Activated T-helper 1 cell treated with anti-CD3 and anti-CD28 coated beads, Interleukin-12 subunit alpha, Interleukin-12 subunit beta, Interleukin-2, Interleukin-4 antibody, amounts not matched to agents 30 ng/mL and 10 ng/mL and 1 ng/mL, durations not matched to agents 14 hours and 24 hours and 36 hours (primary cell): ENCODE measurements at places on chromosomes 12 and 14. TPM values are rescaled to one million over a fixed set of nuclear protein-coding genes. Genes with fewer than 3 reads are reported as not detected.

DNA sequence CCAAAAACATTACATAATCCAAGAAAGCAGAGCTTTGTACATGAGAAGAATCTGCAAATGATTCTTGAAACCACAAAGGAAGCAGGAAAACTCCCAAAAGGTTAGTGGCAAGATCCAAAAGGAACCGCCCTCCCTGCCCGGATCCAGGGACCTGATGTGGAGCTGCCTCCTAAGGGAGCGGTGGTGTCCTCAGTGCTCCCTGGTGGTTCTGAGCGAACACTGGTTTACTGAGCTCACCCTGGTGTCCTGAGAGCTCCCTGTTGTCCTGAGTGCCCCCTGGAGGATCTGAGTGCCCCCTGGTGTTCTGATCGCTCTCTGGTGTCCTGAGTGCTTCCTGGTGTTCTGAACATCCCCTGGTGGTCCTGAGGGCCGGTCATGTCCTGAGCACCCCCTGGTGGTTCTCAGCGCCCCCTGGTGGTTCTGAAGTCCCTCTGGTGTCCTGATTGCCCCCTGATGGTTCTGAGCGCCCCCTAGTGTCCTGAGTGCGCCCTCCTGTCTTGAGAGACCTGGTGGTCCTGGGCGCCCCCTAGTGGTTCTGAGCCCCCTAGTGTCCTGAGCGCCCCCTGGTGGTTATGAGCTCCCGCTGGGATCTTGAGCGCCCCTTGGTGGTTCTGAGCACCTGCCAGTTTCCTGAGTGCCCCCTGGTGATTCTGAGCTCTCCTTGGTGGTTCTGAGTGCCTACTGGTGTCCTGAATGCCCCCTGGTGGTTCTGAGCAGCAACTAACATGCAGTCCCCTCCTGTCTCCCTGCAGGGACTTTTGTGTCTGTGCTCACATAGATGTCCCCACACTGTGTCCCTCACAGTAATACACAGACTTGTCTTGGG, 891.1 kb downstream of the TMEM121 start:
- H3K4me3 ChIP-seq, result no peak overlapping the region
- H3K27me3 ChIP-seq, result peaks cover 9% of the 10 kb centered on the region
- peaks cover 15% of the 10 kb centered on the region for H3K4me1 ChIP-seq
- no peak overlapping the region for H3K27ac ChIP-seq

GRCh38 chr14:94977016-94977415, 180.3 kb downstream of the DICER1 start:
- H3K36me3 ChIP-seq, result no peaks in the 10 kb centered on the region
- no peaks in the 10 kb centered on the region for H3K4me1 ChIP-seq
- DNase-seq, result no peak

DNA sequence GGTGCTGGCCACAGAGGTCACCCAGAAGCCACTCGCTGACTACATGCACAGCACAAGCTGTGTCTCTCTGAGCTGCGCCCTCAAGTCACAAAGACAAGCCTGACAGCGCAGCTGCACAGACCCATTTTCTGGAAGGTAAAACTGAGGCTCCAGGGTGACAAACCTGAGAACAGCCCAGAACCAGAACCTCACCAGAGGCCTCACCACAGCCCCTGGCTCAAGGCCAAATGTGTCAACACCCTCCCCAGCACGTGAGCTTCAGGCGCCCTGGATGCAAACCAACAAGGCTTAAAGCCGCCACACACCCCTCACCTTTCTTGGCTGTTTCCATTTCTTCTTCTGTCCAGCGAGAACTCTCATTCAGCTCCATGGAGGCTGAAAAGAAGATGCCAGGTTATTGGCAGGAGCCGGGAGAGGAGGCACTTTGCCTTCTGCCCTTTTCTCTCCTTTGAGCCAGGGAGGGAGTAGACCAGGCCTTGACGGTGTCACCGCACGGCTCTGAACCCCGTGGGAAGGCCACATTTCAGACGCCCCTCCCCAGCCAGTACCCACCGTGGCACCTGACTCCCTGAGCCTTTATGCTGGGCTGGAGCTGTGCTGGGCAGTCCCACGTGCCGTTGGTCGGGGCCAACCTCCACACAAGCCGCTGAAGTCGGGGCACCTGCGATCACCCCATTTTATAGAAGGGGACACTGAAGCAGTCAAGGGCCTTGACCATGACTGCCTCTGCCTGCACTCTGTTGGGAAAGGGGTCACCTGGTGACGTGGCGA, 103.1 kb downstream of the RFLNA start:
- peaks cover 8% of the 10 kb centered on the region for H3K36me3 ChIP-seq
- H3K27ac ChIP-seq, result no peak overlapping the region
- H3K4me3 ChIP-seq, result no peak overlapping the region
- no peak for DNase-seq

- H3K27me3 ChIP-seq, result no peaks in the 10 kb centered on the region
- no peak for DNase-seq
- no peaks in the 10 kb centered on the region for H3K36me3 ChIP-seq
- H3K27ac ChIP-seq, result no peak overlapping the region
- no peaks in the 10 kb centered on the region for H3K4me1 ChIP-seq
These were observed 670.9 kb downstream of the DIO2 start for GRCh38 chr14:79540394-79540793.

GRCh38 chr12:5171701-5172100, 128.0 kb downstream of the KCNA5 start:
- H3K27me3 ChIP-seq, result peaks cover 8% of the 10 kb centered on the region
- no peak overlapping the region for H3K27ac ChIP-seq
- H3K4me1 ChIP-seq, result no peaks in the 10 kb centered on the region
- no peak overlapping the region for H3K4me3 ChIP-seq

DNA sequence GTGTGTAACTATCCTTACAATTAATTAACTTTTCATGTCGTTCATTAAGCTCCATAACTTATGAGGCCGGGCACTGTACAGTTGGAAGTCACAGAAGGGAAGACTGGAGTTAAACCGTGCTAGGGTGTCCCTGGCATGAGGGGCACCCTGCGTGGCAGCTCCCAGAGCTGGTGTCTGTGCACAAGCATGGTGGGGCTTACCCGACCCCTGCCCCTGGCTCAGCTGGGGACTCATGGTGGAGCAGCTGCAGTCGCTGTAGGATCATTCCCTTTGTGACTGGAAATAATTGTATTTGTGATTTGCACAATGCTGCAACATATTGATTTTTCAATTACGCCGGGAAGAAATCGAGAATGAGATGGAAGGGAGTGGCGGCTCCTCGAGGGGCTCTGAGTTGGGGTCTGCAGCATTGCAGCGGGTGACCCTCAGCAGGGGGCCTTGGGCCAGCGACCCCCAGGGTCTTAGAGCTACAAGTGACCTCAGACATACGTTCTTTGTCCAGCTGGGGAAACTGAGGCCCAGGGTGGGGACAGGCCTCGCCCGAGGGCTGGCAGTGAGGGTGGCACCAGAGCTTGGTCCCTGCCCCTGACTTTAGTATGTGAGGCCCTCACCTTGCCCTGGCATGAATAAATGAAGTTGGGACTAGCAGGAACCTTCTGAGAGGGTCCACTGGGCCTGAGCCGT, 125.4 kb downstream of the KIF26A start:
- no peak overlapping the region for H3K27ac ChIP-seq
- no peaks in the 10 kb centered on the region for H3K27me3 ChIP-seq
- DNase-seq, result no peak
- H3K4me1 ChIP-seq, result no peaks in the 10 kb centered on the region
- H3K36me3 ChIP-seq, result no peaks in the 10 kb centered on the region

DNA sequence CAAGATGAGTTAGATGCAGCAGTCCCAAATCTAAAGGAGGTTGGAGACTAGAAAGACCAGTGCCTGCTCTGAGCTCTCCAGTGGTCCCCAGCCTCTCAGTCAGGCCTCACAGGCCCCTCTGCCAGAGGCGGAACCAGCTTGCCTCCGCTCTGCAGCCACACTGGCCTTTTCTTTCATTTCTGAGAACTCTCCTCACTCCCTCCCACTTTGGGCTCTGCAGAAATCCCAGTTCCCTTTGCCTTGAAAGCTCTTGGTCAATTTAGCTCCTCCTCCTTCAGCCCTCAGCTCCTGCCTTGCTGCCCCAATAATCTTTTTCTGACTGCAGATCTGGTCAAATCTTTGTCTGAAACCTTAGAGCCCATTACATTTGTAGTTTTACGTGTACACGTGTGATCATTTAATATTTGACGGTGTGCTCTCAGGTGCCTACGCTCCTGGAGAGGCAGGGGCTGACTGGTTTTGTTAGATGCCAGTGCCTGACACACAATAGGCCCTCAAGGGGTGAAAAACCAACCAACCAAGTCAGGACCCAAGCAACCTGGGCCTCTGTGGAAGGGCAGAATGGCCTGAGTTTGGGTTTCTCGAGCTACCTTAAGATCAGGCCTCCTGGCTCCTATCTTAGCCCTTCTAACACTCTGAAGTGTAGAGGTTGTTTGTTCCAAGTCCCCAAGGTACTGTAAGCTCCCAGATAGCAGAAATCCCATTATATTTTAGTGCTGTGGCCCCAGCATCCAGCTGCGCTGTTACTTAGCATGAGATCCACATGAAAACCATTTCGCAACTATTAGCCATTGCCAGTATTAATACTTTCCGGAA, 1.1 kb upstream of the NUDT4 start:
- peaks cover 2% of the 10 kb centered on the region for H3K27me3 ChIP-seq
- peak overlapping the region; percentile 40 for H3K4me3 ChIP-seq
- DNase-seq, result no peak
- no peak overlapping the region for H3K27ac ChIP-seq

The GLTP gene
- total RNA-seq, result 27.7 and 29.1 TPM in 2 replicates

The PLEKHD1 gene
- 0.07 TPM in 1 of 2 replicates, not detected in the other for total RNA-seq

DNA sequence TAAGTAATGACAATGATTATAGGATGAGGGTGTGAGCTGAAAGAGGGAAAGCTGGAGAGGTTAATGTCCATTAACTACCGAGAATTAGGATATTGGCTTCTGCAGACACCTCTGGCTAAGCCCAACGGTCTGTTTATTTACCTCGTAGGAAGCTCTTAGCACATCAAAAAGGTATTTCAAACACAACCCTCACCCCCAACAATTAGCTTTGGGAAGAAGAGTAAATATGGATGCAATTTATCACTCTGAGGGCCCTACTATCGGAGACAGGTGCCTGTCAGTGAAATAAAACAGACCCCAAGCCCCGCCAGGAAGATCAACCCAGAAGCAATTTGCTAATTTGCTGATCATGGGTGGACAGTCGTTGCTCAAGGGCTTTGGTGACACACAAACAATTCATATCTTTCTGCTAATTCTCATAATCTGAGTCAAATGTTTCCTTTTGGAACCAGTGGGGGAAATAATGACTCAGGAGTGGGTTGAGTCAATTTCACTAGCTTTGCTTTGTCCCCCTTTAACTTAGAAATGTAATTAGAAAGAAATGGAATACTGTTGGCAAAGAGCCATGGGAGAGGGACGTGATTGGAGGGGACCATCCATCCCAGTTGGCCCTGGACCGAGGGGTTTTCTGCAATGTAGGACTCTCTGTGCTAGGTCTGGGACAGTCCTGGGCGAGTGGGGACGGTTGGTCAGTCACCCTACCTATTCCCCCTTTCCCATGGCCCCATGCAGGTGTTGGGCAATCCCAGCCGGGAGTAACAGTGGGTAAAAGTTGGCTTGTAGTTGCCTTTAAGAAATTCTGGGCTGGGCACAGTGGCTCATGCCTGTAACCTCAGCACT, 99.1 kb upstream of the MED13L start:
- H3K4me1 ChIP-seq, result peaks cover 7% of the 10 kb centered on the region
- H3K27me3 ChIP-seq, result peaks cover 5% of the 10 kb centered on the region
- H3K36me3 ChIP-seq, result no peaks in the 10 kb centered on the region
- H3K27ac ChIP-seq, result no peak overlapping the region

The OTUB2 gene
- total RNA-seq, result 1.5 TPM in 2 replicates

GRCh38 chr14:90301668-90302090, 30.1 kb downstream of the NRDE2 start:
- H3K4me3 ChIP-seq, result no peak overlapping the region
- H3K27me3 ChIP-seq, result no peaks in the 10 kb centered on the region
- H3K36me3 ChIP-seq, result peaks cover 34% of the 10 kb centered on the region
- no peak overlapping the region for H3K27ac ChIP-seq
- DNase-seq, result no peak

DNA sequence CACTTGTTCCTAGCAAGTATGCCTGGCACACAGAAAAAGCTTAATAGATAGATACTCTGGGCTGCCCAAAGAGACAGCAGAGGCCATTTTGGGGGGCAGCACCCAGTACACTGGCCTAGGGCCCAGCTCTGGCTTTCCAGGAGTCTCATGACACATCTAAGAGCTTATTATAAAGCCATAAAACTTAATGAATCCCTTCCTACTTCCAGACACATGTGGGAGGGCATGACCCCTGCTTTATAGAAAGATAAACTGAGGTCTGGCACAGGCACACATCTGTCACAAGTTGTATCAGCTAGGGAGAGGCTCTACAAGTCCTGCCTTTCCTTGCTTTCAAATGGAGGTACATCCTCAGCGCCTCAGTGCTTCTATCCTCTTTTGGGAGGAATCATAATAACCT, 27.1 kb downstream of the FMNL3 start:
- no peak overlapping the region for H3K4me3 ChIP-seq
- peaks cover 2% of the 10 kb centered on the region for H3K27me3 ChIP-seq
- peaks cover 2% of the 10 kb centered on the region for H3K36me3 ChIP-seq
- H3K27ac ChIP-seq, result no peak overlapping the region
- H3K4me1 ChIP-seq, result peaks cover 43% of the 10 kb centered on the region

DNA sequence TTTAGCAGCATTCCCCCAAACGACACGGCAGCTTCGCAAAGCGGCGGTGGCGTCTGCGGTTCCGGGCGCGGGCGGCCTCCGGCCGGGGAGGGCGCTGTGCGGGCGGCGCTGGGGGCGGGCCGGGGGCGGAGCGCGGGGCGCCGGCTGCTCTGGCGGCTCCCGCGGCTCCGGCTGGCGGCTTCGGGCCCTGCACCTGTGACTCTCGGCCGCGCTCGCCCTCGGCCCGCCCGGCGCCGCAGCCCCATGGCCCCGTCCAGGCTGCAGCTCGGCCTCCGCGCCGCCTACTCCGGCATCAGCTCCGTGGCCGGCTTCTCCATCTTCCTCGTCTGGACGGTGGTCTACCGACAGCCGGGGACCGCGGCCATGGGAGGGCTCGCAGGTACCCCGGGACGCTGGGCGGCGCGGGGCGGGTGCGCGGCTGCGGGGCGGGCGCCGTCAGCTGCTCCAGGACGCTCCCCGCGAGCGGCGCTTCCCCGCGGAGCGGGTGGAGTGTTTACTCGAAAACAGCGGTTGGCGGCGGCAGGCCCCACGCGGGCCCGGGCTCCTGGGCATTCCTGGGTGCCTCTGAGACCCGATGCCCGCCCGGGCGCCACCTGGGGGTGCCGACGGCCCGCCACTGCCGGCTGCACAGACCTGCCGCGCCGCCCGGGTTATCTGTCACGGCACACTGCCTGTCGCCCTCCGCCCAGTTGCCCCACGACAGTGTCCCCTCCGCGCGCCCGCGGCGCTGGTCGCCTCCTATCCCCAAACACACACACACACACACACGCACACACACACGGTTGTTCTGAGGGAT, at the start of gene SLC48A1:
TSS of gene SLC48A1 (plus strand) at position 177 of the 796 bp plus-strand sequence. CDS start at position 244, 67 bp downstream.
- peaks cover 7% of the 10 kb centered on the region for H3K27me3 ChIP-seq
- DNase-seq, result peak; percentile 73
- peak within 1 kb of the TSS; percentile 85 for H3K27ac ChIP-seq
- no peaks in the 10 kb centered on the region for H3K36me3 ChIP-seq
- H3K4me1 ChIP-seq, result peaks cover 45% of the 10 kb centered on the region
